ENCODE measurements at places on chromosomes 12 and 14. TPM values are rescaled to one million over a fixed set of nuclear protein-coding genes. Genes with fewer than 3 reads are reported as not detected.

NPC2 gene
- total RNA-seq, result 128 TPM

NTN4 gene
- 516 TPM for total RNA-seq

SLC35F4 gene
- total RNA-seq, result not detected

AGAP2 gene
- total RNA-seq, result 0.26 TPM

SLC4A8 gene
- 0.90 TPM for total RNA-seq

TMEM132C gene
- total RNA-seq, result not detected

CACNB3 gene
- 8.1 TPM for total RNA-seq

ERBB3 gene
- 0.25 TPM for total RNA-seq

STAC3 gene
- 0.13 TPM for total RNA-seq

POTEG gene
- total RNA-seq, result not detected

PZP gene
- 0.26 TPM for total RNA-seq

P2RX2 gene
- total RNA-seq, result not detected

CLEC4A gene
- total RNA-seq, result not detected

PLEKHD1 gene
- total RNA-seq, result under 0.01 TPM

OAS1 gene
- total RNA-seq, result 29.0 TPM

P2RX7 gene
- total RNA-seq, result 3.9 TPM

GDF3 gene
- total RNA-seq, result 1.0 TPM

SMIM41 gene
- under 0.01 TPM for total RNA-seq

CEBPE gene
- total RNA-seq, result not detected

GUCY2C gene
- not detected for total RNA-seq

STON2 gene
- total RNA-seq, result 87.4 TPM

IL26 gene
- not detected for total RNA-seq

GRIP1 gene
- under 0.01 TPM for total RNA-seq

KRT72 gene
- not detected for total RNA-seq

ACSM4 gene
- not detected for total RNA-seq

LLPH gene
- total RNA-seq, result 1.9 TPM

CELA1 gene
- not detected for total RNA-seq

SLC10A1 gene
- total RNA-seq, result not detected

MEG3 gene
- 10.1 TPM for total RNA-seq

KLRF2 gene
- total RNA-seq, result not detected

MMP17 gene
- total RNA-seq, result 13.1 TPM

TPH2 gene
- not detected for total RNA-seq

CLEC2A gene
- not detected for total RNA-seq

All from dermis microvascular lymphatic vessel endothelial cell (primary cell).